Testis (tissue), 5 donors: ENCODE measurements at places on chromosomes 6 and 20.

DNA sequence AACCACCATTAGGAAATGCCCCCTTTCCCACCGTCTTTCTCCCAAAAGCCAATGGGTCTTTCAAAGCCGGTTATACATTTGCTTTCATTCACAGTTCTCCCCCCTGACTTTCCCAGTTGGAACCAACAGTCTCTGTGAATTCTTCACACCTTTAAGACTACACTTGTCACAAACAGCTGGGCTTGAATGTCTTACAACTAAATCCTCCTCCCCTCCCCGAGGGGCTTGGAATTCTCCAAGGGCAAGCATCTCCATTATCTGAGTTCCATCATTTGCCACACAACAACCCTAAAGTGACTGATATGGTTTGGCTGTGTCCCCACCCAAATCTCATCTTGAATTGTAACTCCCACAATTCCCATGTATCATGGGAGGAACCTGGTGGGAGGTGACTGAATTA, 12.9 kb downstream of the ZFP64 start:
- no peak for DNase-seq

DNA sequence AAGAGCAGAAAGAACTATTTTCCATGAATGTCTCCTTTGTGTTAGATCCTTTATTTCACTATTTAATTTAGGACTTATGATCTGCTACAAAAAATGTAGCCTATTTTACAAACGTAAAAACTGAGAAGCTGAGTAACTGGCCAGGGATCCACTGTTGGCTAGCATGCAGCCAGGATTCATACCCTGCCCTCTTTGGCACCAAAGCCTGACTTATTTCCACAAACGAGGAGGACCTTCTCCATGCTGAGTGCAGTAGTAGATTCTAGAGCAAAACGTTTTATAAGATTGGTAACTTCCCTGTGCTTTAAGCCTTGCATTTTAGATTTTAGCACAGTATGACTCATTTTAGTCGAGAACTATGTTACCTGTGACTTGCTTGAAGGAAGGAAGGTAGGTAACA, 74.3 kb downstream of the NCOA7 start:
- DNase-seq = no peak

DNA sequence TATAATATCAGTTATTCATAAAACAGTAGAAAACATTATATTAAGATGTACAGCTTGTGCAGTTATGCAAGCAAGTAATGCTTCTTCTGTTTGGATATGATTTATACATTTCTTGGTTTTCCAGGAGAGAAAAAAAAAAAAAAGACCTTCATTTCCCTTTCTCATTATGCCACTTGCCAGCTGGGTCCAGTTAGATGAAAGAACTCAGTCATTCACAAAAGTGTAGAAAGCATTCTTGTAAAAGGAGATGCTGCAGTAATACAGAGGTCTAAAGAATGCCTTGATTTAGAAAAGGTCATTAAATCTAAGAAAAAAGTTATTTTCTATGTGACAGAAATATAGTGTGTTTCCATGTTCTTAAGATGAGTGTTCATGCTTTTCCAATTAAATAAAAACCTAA, 7.4 kb downstream of the PDE7B start:
- DNase-seq = no peak

GRCh38 chr6:42344756-42345155, 107.0 kb downstream of the TRERF1 start:
- DNase-seq = no peak

GRCh38 chr6:155372256-155372655, 58.0 kb upstream of the TFB1M start:
- no peak for DNase-seq
